ENCODE measurements at places on chromosomes 5 and 9. TPM values are rescaled to one million over a fixed set of nuclear protein-coding genes. Genes with fewer than 3 reads are reported as not detected.

Gene SLC25A2
- polyA plus RNA-seq, result not detected

DNA sequence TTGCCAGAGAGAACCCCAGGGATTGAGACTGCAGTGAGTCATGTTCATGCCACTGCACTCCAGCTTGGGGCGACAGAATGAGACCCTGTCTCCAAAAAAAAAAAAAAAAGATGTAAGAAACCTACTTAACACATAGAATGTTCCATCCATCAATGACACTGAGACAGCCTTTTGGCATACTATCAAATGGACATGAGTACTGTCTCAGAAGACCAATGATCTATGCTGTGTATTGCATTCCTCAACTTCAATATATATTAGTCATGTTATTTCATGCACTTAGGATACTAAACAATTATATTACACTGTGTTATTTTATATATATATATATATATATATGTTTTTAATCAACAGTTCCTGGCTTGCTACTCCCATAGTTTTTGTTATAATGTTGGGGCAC is 57.1 kb upstream of the ANKH start:
- DNase-seq, result no peak

DNA sequence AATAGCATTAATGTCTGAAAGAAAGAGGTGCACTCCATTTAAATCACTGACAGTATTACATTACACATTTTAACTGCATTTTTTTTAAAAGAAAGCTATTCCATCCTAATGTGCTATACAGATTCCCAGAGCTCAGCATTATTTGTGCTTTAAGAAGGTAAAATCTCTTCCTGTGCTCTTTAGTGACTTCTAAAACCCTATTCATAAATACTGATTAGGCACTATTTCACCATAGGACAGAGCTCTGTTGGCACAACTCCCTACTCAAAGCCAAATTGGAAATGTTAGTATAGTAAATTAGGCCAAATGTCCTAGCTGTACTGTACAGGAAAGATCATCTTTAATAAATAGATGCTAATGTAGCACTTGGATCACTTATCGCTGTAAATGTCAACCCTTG is 262.5 kb downstream of the TUSC1 start:
- no peak for DNase-seq

Gene PKD2L2
- polyA plus RNA-seq, result 1.1 TPM

Gene DOLPP1
- 5.2 TPM for polyA plus RNA-seq

DNA sequence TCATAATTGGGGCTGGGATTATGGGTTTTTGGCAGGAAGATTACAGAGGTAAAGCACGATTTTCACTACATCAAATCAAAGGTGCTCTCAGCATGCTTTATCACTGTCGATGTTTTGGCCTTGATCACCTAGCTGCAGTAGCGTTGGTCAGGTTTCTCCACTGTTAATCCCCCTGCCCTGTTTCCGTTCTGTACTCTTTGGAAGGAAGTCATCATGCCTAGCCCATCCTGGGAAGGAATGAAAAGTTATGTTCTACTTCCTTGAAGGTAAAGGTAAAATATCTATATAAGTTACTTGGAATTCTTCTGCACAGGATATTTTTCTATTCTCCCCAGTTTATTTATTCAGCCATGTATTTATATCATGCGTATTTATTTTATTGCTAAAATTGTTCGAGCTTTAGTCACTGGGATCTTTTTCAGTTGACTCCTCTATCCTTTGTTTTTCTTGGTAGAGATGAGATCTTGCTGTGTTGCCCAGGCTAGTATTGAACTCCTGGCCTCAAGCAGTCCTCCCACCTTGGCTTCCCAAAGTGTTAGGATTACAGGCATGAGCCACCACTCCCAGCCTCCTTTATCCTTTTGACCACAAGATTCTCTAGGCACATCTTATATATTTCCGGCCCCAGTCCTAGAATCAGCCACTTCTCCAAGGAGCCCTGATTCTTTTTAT is 25.3 kb downstream of the FAF2 start:
- no peak for DNase-seq

- no peak for DNase-seq
These were observed 79.9 kb downstream of the AOPEP start for GRCh38 chr9:94806307-94806893.

DNA sequence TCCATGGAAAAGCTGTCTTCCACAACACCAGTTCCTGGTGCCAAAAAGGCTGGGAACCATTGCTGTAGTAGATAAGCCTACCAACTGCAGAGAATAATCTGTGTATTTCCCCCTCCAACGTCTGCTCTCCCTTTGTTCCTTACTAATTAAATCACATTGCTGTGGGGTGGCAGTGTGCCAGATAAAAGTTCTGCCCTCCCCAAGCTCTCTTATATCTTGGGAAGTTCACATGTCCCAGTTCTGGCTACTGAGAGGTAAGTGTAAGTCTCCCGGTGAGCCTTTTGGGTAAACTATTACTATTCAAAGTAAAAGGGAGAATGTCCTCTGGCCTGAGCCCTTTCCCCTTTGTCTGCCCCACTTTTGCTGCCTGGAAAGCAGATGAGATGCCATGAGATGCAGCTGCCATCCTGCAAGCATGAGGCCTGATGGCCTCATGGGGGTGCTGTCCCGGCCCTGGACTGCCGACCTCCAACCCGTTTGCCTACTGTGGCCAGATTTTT is 14.7 kb downstream of the ENC1 start:
- no peak for DNase-seq

Gene ITK
- 0.05 TPM for polyA plus RNA-seq

GRCh38 chr5:28714907-28715698 is 1676.7 kb upstream of the CDH9 start:
- DNase-seq, result no peak

Gene ACTBL2
- polyA plus RNA-seq, result not detected

GRCh38 chr5:97085459-97086181 is 56.8 kb downstream of the LIX1 start:
- DNase-seq, result no peak

Gene IFNK
- polyA plus RNA-seq, result not detected

DNA sequence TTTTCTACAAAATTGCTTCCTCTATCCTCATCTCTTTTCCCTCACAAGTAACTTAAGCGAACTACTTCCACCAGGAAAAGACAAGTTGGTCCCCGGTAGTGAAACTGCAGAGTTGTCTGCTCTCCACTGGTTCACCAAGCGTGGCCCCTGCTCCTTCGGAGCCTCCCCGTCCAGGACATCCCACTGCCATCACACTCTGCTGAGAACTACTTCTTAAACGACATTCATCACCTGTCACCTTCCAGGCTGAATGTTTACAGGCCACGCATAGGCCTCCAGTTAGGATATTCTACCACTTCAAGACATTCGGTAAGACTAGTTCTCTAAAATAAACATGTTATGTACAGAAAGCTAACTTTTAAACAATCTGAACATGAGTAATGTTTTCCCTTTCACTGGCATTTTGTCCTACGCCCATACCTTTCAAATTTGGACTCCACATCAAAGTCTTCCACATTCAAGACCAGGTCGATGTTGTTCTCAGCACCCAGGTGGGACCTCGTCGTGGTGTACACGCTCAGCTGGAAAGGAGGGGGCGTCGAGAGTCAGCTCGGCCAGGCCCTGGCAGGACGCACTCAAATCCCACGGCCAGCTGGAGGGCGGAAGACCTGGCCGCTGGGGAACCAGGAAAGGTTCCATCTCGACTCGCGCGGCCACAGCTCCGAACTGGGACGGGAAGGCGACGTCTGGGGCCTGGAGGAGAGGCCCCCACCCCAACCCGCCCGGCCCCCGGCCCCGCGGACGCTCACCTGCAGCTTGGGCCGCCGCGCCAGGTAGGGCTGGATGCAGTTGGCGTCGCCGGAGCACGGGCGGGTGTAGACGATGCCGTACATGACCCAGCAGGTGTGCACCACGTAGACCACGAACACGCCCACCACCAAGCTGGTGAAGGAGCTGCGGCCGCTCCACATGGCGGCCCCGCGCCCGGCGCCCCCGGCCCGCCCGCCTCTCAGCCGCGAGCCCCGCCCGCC is 683 bp downstream of the CLPTM1L start:
- no peak for DNase-seq

Gene GPR150
- polyA plus RNA-seq, result 0.18 TPM

- peak; percentile 49 for DNase-seq
These were observed 94.4 kb upstream of the ITGA1 start for GRCh38 chr5:52693280-52693679.

Gene ANKRD34B
- polyA plus RNA-seq, result not detected

GRCh38 chr9:133842721-133843227 is 104.6 kb upstream of the SARDH start:
- no peak for DNase-seq

DNA sequence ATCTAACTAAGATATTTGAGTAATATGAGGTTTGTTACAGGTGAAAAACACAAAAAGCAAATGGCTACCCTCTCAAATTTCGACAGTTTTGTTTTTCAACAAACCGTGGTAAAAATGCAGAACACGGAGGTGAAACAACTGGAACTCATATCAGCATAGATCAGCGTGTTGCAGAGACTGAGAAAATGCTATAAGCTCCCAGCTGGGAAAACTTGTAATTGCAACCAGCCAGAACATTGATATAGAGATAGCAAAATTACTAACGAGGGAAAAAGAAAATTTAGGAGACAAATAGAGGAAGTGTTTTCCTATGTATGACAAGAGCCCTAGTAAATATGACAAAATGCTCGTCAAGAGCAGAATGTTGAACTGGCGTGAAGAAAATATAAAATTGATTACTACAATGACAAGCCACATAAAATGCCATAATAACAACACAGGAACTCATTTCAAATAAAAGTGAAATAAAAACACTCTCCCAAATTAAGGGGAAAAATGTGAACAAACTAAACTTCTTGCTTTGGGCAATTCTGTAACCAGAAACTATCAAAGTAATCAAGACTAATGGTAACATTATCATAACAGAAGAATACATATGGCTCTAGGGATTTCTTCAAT is 1989.8 kb downstream of the EFNA5 start:
- DNase-seq, result no peak

GRCh38 chr5:24385617-24386016 is 259.2 kb downstream of the CDH10 start:
- no peak for DNase-seq

DNA sequence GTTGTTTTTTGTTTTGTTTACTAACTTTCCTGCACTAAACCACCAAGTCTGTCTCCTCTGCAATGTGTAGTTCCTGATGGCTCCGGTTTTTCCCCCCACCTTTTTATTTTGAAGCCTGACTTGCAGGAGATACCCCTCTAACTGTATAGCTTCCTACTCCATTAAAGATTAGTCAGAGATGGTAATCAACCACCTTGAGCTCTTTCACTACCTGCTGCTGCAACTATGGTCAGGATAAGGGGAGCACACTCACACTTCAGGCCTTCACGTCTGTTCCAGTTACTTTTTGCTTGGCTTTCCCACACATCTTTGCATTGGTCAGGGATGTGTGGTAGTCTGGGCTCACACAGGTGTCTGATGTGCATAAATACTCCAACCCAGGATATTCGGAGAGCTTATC is 63.4 kb downstream of the NR6A1 start:
- no peak for DNase-seq

- no peak for DNase-seq
These were observed 10.5 kb downstream of the MAST4 start for GRCh38 chr5:66606713-66607112.

- no peak for DNase-seq
These were observed 30.5 kb downstream of the ST8SIA4 start for GRCh38 chr5:100872408-100873190.

Gene LHX3
- not detected for polyA plus RNA-seq

Gene MYO10
- polyA plus RNA-seq, result 3.1 TPM

Gene COL15A1
- 3.7 TPM for polyA plus RNA-seq

GRCh38 chr5:154352960-154353548 is 92.7 kb upstream of the SAP30L start:
- no peak for DNase-seq

DNA sequence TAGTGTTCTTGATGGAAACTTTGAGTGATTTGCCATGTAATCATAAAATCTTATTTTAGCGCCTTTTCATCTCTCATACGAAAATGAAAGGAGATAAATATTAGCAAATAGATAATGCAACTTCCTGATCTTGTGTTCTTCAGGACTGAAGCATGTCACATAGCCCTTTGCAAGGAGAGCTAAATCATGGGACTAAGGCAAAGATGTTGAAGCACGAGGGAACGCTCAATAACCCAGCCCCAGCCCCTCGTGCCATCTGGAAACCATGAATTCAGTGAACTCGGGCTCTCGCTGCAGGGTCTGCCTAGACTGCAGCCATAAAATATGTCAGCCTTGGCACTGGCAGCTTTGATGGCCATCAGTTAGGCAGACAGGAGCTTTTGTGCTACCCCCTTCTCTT is 58.2 kb downstream of the F2RL2 start:
- DNase-seq, result no peak

Gene KLHL3
- polyA plus RNA-seq, result 0.69 TPM

DNA sequence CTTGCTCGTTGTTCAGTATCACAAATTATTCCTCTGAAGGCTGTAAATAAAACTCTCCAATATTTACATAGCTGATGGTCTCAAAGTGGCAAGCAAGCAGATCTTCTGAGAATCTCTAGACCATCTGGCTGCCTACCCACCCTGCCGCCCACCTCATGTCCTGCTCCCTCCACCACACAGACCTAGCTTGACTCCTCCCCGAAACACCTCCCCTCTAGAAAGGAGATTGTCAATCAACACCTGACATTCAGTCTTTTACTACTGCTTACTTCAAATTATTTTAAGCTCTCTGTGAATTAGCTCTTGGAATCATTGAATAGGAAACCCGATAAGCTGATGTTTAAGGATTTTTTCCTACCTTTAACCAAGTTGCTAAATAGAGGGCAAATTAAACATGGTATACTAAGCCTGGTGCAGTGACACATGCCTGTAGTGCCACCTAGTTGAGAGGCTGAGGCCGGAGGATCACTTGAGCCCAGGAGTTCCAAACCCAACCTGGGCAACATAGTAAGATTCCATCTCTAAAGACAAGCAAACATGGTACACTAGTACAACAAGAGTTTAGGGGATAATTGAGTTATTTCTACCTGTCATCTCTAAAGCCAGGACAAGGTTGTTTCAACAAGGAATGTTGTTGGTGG is 10.9 kb upstream of the SOWAHA start:
- DNase-seq, result no peak

GRCh38 chr9:121048618-121049017 is 1.5 kb downstream of the C5 start:
- no peak for DNase-seq

DNA sequence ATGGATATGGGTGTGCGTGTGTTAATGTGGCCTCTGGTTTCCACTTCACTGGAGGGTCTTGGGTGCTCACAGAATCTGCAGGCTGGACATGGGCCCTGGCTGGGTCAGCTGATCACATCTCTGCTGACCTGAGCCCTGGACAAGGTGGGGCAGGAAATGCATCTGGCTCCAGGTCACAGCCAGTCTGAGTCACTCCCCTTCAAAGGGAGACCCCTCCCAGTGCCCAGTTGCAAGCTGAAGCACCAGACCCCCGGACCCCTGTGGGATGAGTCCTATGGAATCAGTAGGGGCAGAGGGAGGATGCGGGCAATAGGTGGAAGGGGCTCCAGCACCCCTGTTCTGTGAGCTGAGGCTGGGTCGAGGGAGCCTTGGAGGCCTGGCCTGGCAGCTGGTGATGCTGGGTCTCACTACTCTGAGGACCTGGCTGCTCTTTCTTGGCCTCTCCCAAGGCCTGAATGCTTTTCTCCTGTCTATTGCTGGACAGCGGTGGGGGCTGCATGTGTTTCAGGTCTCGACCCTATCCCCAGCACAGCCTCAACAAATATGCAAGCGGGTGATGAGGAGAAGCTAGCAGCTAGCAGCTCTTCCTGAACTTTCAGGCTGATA is 54.5 kb downstream of the PHF2 start:
- DNase-seq, result no peak
